Mammary microvascular endothelial cell (primary cell): ENCODE measurements at places on chromosomes 7 and 10. TPM values are rescaled to one million over a fixed set of nuclear protein-coding genes. Genes with fewer than 3 reads are reported as not detected.

The FRAT1 gene
- 1.1 and 1.9 TPM in 2 replicates for total RNA-seq

The LOXL4 gene
- 9.1 and 9.3 TPM in 2 replicates for total RNA-seq

The C10orf67 gene
- not detected in 2 replicates for total RNA-seq

The KLF14 gene
- total RNA-seq: not detected in 2 replicates

The ALKBH4 gene
- total RNA-seq: 10.7 and 12.1 TPM in 2 replicates

The TMEM26 gene
- total RNA-seq: not detected in 2 replicates

The ATP6V1F gene
- 128 and 142 TPM in 2 replicates for total RNA-seq
